Endothelial cell of umbilical vein (primary cell): ENCODE measurements at places on chromosomes 13 and 19. TPM values are rescaled to one million over a fixed set of nuclear protein-coding genes. Genes with fewer than 3 reads are reported as not detected.

- DNase-seq, result no peak
Measured at GRCh38 chr13:55893540-55893939, 1247.2 kb upstream of the PRR20A start.

GRCh38 chr19:46715975-46716671, 791 bp downstream of the PRKD2 start:
- no peak for DNase-seq

- DNase-seq, result no peak
Measured at GRCh38 chr19:2289714-2290435, 7.9 kb upstream of the PEAK3 start.

DNA sequence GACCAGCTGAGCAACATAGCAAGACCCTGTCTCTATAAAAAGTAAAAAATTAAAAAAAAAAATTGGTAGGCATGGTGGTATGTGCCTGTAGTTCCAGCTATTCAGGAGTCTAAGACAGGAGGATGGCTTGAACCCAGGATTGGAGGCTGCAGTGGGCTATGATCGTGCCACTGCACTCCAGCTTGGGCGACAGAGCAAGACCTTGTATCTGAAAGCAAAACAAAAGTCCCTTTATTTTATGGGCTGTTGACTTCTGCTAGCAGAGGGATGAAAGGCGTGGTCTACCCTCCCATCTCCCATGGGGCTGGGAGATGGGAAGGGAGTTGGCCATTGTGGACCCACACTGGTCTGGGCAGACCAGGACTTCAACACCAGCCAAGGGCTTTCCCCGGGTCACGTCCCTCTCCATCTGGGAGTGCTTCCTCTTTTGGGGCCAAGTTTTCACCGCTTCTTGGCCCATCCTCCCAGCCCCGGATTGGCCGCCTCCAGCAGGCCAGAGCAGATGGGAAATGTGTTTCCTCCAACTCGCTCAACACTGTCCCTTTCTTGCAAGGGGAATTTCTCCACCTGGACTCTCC, 2.2 kb upstream of the TNFSF9 start:
- no peak for DNase-seq

DNA sequence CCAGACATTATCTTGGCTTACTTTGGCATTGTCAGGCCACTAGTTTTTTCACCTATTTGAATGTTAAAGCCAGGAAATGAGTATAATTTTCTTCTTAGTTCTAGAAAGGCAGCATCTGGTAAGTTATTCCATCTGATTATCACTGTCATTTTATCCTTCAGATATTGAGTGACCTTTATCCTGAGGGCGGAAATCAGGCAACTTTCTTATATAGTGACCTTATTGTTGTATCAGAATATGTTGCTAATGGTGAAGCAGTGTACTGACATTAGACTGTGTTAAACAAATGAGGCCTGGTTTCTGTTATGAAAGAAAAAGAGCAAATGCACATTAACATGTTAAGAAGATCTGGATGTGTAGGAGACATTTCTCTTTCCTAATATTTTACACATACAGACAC, 5.4 kb upstream of the NDFIP2 start:
- DNase-seq, result no peak

- DNase-seq, result no peak
Measured at GRCh38 chr19:32178401-32178800, 167.0 kb upstream of the ZNF507 start.

GRCh38 chr19:51089786-51090185, 7.1 kb upstream of the KLK14 start:
- DNase-seq, result no peak

GRCh38 chr19:46392252-46392801, 21.0 kb downstream of the CCDC8 start:
- no peak for DNase-seq

GRCh38 chr13:45542391-45542790, 73.1 kb downstream of the ERICH6B start:
- no peak for DNase-seq

DNA sequence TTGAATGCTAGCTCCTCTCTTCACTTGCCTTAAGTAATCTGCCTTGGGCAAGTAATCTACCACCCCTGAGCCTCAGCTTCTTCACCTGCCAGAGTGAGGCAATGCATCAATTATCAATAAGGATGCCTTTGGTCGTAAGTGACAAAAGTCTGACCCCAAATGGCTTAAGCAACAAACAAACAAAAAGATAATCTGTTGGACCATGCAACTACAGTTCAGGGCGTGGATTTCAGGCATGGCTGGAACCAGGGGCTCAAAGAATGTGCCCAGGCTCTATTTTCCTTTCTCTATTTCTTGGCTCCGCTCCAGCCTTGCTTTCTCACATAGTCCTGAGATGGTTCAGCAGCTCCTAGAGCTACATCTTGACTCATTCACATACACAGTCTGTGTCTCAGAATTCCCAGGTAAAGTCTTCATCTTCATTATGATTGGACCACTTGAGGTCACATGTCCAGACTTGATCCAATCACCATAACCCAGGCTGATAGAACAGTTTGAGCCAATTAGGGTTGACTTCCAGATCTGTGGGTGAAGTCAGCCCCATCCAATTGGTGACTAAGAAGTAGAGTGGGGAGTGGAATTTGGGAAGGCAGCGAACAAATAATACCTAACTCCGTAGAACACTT, 29.6 kb downstream of the ACSBG2 start:
- DNase-seq, result no peak

DNA sequence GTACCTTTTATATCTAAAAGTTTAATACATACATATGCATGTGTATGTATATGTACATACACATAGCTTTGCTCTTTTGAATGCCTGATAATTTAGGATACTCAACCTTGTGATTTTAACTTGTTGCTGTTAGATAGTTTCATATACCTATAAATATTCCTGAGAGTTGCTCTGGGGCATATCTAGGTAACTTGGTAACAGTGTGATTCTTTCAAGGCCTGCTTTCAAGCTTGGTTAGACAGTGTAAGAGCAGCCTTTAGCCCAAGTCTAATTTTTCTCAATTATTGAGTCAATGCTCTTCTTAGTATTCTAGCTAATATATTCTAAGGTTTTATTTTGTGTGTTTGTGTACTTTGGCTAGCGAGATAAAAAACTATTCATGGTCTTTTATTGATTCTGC, 762.1 kb upstream of the MIR17HG start:
- no peak for DNase-seq

DNA sequence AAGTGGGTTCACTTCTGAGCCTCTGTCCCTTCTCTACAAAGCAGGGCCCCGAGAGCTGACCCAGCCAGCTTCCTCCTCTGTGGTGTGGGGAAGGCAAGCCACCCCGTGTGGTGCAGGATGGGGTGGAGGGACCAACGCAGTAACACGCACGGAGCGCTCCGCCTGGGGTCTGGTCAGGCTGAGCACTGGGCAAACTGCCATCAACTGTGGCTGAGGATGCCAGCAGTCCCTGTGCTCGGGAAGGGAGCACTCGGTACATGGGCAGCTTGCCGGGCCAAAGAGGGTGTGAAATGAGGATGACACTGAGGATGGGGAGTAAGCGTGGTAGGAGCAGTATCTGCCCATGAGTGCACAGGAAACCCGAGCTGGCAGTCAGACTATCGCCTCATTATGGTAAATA, 7.6 kb upstream of the GMIP start:
- DNase-seq, result no peak

Gene SLC8A2
- polyA plus RNA-seq, result not detected in 2 replicates

Gene CACNA1A
- 0.17 and 0.24 TPM in 2 replicates for polyA plus RNA-seq

Gene TTYH1
- not detected in 2 replicates for polyA plus RNA-seq

Gene FAM124A
- 3.8 and 5.2 TPM in 2 replicates for polyA plus RNA-seq

Gene GPR12
- polyA plus RNA-seq, result not detected in 2 replicates

Gene CGB8
- not detected in 2 replicates for polyA plus RNA-seq

Gene ATF5
- polyA plus RNA-seq, result 23.2 and 30.4 TPM in 2 replicates
